ENCODE measurements at places on chromosomes 13 and 19.

DNA sequence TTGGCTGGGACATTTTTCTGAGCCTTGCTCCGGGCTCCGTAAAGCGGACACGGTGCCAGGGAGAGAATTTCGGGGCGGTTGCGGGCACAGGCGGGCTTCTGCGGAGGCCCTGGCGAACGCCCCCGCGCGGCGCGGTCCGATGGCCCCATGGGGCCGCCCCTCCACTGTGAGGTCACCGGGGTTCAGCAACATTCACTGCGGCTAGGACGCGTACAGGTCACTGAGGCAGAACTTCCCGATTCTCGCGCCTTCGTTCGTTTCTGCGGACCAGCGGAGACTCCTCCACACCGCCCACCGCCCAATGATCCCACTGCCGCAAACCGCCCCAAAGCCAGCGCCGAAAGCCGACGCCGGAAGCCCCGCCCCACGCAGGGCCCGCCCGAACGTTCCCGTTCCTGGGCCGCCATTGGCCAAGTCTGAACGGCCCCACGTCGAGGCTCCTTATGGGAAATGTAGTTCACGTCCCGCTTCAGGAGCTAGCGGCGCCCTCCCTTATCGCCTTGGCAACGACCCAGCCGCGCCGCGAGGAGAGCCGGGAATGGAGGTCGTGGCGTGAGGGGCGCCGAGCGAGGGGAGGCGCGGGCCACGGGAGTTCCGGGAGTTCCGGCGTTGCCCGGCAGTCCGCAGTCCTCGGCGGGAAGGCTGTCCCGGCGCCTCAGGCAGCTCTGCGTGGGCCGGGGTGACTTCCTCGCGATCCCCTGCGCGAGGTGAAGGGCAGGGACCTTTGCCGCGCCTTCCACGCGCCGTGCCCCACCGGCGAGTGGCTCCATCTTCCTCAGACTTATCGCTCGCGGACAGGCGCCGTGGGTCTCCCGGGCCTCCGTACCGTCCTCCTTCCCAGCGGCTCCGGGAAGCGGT, at the start of gene ZNF584:
ZNF584 (plus strand) TSS at position 498 of the 858 bp plus-strand sequence. CDS start 499 bp downstream, outside the sequence.
- no peaks in the 10 kb centered on the region for H3K27me3 ChIP-seq
- peak within 1 kb of the TSS; percentile 87 for H3K4me3 ChIP-seq
- DNase-seq: peak; percentile 97
- H3K27ac ChIP-seq: peak within 1 kb of the TSS; percentile 95
- peaks cover 37% of the 10 kb centered on the region for H3K4me1 ChIP-seq
- H3K36me3 ChIP-seq: peaks cover 21% of the 10 kb centered on the region

DNA sequence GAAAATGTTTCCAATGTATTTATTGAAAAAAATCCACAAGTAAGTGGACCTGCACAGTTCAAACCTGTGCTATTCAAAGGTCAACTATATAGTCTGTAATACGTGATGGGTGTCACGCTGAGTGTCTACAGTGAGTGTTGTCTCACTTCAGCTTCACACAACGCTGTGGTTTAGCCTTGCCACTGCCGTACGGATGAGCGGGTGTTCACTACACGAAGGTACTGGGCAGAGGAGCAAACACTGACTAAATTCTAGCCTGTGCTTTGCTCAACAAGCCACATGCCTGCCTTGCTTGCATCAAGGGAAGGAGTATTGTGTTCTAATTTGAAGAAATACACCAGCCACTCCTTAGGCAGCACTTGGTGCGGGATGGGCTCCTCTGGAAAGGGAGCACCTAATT, 3.4 kb upstream of the FFAR3 start:
- H3K27me3 ChIP-seq: peaks cover 7% of the 10 kb centered on the region
- DNase-seq: peak; percentile 27
- H3K4me3 ChIP-seq: no peak overlapping the region
- H3K36me3 ChIP-seq: no peaks in the 10 kb centered on the region
- no peak overlapping the region for H3K27ac ChIP-seq

GRCh38 chr13:94556041-94556440, 39.9 kb downstream of the TGDS start:
- no peak overlapping the region for H3K4me3 ChIP-seq
- H3K4me1 ChIP-seq: peaks cover 20% of the 10 kb centered on the region
- no peak for DNase-seq
- peaks cover 10% of the 10 kb centered on the region for H3K36me3 ChIP-seq
- H3K27ac ChIP-seq: no peak overlapping the region

GRCh38 chr19:55179606-55180484, at the start of gene SYT5:
TSS of gene SYT5 (minus strand) at chr19:55180289. CDS start at chr19:55179041, 1,248 bp downstream.
- H3K27ac ChIP-seq: no peak within 1 kb of the TSS
- peaks cover 16% of the 10 kb centered on the region for H3K4me1 ChIP-seq
- H3K27me3 ChIP-seq: peaks cover 60% of the 10 kb centered on the region
- no peaks in the 10 kb centered on the region for H3K36me3 ChIP-seq
- H3K4me3 ChIP-seq: peak within 1 kb of the TSS; percentile 64

DNA sequence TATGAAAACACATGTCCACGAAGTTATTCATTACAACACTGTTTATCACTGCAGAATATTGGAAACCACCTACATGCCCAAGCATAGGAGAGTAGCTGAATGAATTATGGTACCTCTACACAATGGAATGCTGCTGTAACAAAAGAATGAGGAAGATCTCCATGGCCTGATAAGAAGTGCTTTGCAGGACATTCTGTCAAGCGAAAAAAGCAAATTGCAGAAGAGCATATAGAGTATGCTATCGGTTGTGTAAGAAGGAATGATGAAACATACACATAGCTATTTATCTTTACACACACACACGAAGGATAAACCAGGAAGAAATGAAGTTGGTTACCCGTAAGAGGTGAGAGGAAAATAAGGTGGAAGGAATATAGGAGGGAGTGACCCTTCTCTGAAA, 37.5 kb upstream of the CEACAM20 start:
- DNase-seq: no peak
- no peak overlapping the region for H3K4me3 ChIP-seq
- H3K27ac ChIP-seq: no peak overlapping the region
- H3K36me3 ChIP-seq: no peaks in the 10 kb centered on the region
- H3K27me3 ChIP-seq: peaks cover 6% of the 10 kb centered on the region

GRCh38 chr19:18020212-18021085, 12.5 kb downstream of the ARRDC2 start:
- H3K27ac ChIP-seq: peak overlapping the region; percentile 87
- DNase-seq: no peak
- H3K4me3 ChIP-seq: peak overlapping the region; percentile 76
- no peaks in the 10 kb centered on the region for H3K27me3 ChIP-seq
- H3K4me1 ChIP-seq: peaks cover 60% of the 10 kb centered on the region
- peaks cover 7% of the 10 kb centered on the region for H3K36me3 ChIP-seq

GRCh38 chr13:29361716-29362115, 233.8 kb downstream of the SLC7A1 start:
- H3K27me3 ChIP-seq: peaks cover 4% of the 10 kb centered on the region
- no peaks in the 10 kb centered on the region for H3K4me1 ChIP-seq
- no peak overlapping the region for H3K27ac ChIP-seq
- DNase-seq: no peak
- H3K4me3 ChIP-seq: no peak overlapping the region

GRCh38 chr13:90068658-90069057, 1278.8 kb upstream of the MIR17HG start:
- no peaks in the 10 kb centered on the region for H3K27me3 ChIP-seq
- no peak overlapping the region for H3K4me3 ChIP-seq
- H3K27ac ChIP-seq: no peak overlapping the region
- no peak for DNase-seq
- H3K4me1 ChIP-seq: no peaks in the 10 kb centered on the region
- no peaks in the 10 kb centered on the region for H3K36me3 ChIP-seq

- no peak for DNase-seq
- peaks cover 13% of the 10 kb centered on the region for H3K4me1 ChIP-seq
- H3K36me3 ChIP-seq: peaks cover 32% of the 10 kb centered on the region
- H3K4me3 ChIP-seq: no peak overlapping the region
- H3K27me3 ChIP-seq: no peaks in the 10 kb centered on the region
- no peak overlapping the region for H3K27ac ChIP-seq
Observed at GRCh38 chr13:27079421-27079958, 92.1 kb downstream of the USP12 start.

DNA sequence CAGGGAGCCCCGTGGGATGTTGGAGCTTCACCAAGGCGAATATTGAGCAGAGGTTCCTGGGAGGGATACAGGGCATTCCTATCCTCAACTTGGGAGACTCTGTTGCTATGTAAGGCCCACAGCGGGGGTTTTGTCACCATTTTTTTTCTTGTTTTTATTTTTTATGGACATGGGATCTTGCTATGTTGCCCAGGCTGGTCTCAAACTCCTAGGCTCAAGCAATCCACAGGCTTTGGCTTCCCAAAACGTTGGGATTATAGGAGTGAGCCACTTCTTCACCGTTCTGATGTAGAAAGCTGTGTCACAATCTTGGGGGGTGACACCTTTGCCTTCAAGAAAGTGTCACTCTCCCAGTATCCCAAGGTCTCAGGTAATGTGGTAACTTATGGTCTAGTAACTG, 2.6 kb downstream of the DLL3 start:
- H3K27ac ChIP-seq: no peak overlapping the region
- no peak overlapping the region for H3K4me3 ChIP-seq
- H3K27me3 ChIP-seq: peaks cover 61% of the 10 kb centered on the region
- no peaks in the 10 kb centered on the region for H3K36me3 ChIP-seq

DNA sequence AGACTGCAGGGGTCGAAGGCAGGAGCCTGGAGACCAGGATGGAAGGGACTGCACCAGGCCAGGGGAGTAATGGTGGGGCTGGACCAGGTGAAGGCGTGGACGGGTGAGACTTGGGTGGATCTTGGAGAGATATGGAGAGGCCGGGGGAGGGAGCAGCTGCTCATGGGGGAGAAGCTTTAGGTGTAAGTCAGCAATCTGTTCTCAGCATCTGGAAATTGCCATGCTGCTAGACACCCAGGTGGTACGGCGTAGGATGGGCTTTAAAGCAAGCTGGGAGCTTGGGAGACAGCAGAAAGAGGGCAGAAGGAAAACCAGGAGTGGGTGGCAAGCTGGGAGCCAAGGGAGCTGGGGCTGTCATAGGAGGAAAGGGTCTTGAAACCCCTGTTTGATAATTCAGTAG, 3.0 kb downstream of the CERS4 start:
- no peak overlapping the region for H3K27ac ChIP-seq
- H3K27me3 ChIP-seq: no peaks in the 10 kb centered on the region
- H3K4me1 ChIP-seq: peaks cover 30% of the 10 kb centered on the region
- H3K4me3 ChIP-seq: no peak overlapping the region
- DNase-seq: no peak
- H3K36me3 ChIP-seq: no peaks in the 10 kb centered on the region

- H3K4me1 ChIP-seq: peaks cover 13% of the 10 kb centered on the region
- H3K4me3 ChIP-seq: peak within 1 kb of the TSS; percentile 83
- H3K27ac ChIP-seq: peak within 1 kb of the TSS; percentile 80
- H3K27me3 ChIP-seq: peaks cover 20% of the 10 kb centered on the region
Observed at GRCh38 chr19:12052497-12053169, at the start of gene ZNF878. TSS of gene ZNF878 (minus strand) at chr19:12052961. CDS start at chr19:12052801, 160 bp downstream.

- H3K4me1 ChIP-seq: no peaks in the 10 kb centered on the region
- no peak for DNase-seq
- H3K4me3 ChIP-seq: no peak overlapping the region
Observed at GRCh38 chr13:42820451-42820850, 39.1 kb downstream of the FAM216B start.

GRCh38 chr13:90412980-90413379, 934.5 kb upstream of the MIR17HG start:
- no peaks in the 10 kb centered on the region for H3K36me3 ChIP-seq
- no peaks in the 10 kb centered on the region for H3K4me1 ChIP-seq
- H3K27ac ChIP-seq: no peak overlapping the region
- DNase-seq: no peak

DNA sequence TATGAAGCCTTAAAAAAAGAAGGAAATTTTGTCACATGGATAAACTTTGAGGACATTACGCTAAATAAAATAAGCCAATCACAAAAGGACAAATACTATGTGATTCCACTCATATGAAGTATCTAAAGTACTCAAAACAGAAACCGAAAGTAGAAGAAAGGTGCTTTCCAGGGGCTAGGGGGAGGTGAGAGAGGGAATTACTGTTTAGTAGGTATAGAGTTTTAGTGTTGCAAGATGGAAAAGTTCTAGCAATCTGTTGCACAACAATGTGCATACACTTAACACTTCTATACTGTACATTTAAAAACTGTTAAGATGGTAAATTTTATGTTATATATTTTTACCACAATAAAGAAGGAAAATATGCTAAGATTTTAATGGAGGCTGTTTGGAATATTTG, 83.0 kb downstream of the POLR1D start:
- no peak overlapping the region for H3K4me3 ChIP-seq
- peaks cover 8% of the 10 kb centered on the region for H3K27me3 ChIP-seq
- peaks cover 8% of the 10 kb centered on the region for H3K36me3 ChIP-seq
- DNase-seq: peak; percentile 3

DNA sequence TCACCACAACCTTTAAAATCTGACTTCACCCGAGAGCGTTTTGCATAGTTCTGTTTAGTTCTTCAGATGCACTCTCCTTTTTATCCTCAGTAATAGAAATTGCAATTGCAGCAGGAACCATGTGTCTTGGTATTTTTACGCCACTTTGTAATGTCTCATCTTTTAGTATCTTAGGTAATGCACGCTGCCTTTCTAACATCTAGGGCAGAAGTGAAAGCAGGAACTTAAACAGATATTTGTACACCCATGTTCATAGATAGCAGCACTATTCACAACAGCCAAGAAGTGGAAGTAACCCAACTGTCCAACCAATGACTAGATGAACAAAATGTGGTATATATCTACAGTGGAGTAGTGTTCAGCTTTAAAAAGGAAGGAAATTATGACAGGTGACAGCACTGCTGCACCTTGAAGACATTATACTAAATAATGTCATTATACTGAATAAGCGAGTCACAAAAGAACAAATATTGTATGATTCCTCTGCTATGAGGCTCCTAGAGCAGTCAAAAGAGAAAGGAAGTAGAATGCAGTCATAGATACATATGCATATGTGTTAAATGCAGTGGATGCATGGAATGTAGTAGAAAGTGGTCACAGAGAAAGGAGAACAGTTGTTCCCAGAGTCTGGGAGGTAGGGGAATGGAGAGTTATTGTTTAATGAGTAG, 105.9 kb upstream of the GJB6 start:
- no peaks in the 10 kb centered on the region for H3K36me3 ChIP-seq
- no peak overlapping the region for H3K27ac ChIP-seq
- H3K27me3 ChIP-seq: peaks cover 4% of the 10 kb centered on the region
- H3K4me3 ChIP-seq: no peak overlapping the region
- DNase-seq: no peak
- peaks cover 5% of the 10 kb centered on the region for H3K4me1 ChIP-seq

GRCh38 chr13:111241006-111241755, 79.3 kb upstream of the TEX29 start:
- peaks cover 32% of the 10 kb centered on the region for H3K36me3 ChIP-seq
- DNase-seq: no peak
- no peak overlapping the region for H3K27ac ChIP-seq
- no peaks in the 10 kb centered on the region for H3K27me3 ChIP-seq
- H3K4me3 ChIP-seq: no peak overlapping the region

- peaks cover 27% of the 10 kb centered on the region for H3K27me3 ChIP-seq
- no peaks in the 10 kb centered on the region for H3K36me3 ChIP-seq
- H3K27ac ChIP-seq: no peak overlapping the region
- DNase-seq: no peak
- H3K4me3 ChIP-seq: no peak overlapping the region
Observed at GRCh38 chr19:51258165-51259160, 7.6 kb downstream of the SIGLECL1 start.

GRCh38 chr13:73521290-73521624, 462.5 kb downstream of the KLF5 start:
- no peaks in the 10 kb centered on the region for H3K36me3 ChIP-seq
- peaks cover 14% of the 10 kb centered on the region for H3K4me1 ChIP-seq
- no peaks in the 10 kb centered on the region for H3K27me3 ChIP-seq
- peak; percentile 4 for DNase-seq

- H3K27ac ChIP-seq: no peak overlapping the region
- no peaks in the 10 kb centered on the region for H3K27me3 ChIP-seq
- peaks cover 8% of the 10 kb centered on the region for H3K36me3 ChIP-seq
- H3K4me1 ChIP-seq: no peaks in the 10 kb centered on the region
Observed at GRCh38 chr13:33870046-33870668, 52.2 kb downstream of the RFC3 start.

Data from activated CD8-positive, alpha-beta T cell treated with anti-CD3 and anti-CD28 coated beads for 36 hours (primary cell).